ENCODE measurements at places on chromosomes 3 and 15.

GRCh38 chr3:156826896-156827882 lies 1.0 kb downstream of the LEKR1 start:
- no peak for DNase-seq

DNA sequence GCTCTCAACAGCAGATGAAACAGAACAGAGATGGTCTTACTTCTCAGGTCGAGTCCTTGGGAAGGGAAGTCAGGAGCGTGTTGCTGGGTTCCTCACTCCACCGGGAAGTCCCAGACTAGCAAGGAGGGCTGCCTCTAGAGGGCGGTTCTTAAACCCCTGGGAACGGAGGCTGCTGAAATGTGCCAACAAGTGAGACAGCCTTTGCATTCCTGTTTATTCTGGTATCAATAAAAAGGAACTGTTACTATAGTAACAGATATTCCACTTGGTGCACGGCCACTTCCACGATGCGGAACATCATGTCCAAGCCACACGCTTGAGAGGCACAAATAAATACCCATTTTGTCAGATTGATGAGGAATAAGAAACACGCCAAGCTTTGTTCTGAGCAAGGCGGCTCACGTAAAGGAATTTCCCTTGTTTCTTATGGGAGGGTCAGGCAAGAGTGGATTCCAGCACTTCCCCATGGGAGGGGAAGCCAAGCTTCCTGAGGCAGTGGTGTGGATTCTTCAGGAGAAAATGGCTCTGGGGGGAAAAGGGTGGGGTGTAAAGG lies at the start of gene FAM107A:
Gene FAM107A (minus strand): TSS at position 123 of the 553 bp plus-strand sequence. CDS start 7,531 bp downstream, outside the sequence.
- no peak for DNase-seq

DNA sequence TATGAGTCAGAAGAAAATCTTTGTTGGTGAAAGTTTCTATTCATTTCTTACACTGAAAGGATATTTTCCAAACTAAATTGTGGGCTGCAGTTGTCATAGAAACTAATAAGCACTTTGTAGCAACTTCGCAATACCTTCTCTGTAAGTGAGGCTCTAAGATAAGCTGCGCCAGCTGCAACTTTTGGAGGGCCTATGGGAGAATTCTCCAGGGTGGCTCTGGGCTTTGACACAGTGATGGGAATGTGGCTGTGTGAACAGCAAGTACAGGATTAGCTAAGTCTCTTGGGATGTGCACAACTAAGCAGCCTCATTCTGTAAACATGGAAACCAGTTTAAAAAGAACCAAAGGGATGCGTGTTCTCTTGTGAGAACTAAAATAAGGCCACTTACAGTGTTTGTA lies 124.6 kb upstream of the SGO1 start:
- no peak for DNase-seq

- no peak for DNase-seq
These were observed 408.0 kb downstream of the NAALADL2 start for GRCh38 chr3:175267121-175267531.

DNA sequence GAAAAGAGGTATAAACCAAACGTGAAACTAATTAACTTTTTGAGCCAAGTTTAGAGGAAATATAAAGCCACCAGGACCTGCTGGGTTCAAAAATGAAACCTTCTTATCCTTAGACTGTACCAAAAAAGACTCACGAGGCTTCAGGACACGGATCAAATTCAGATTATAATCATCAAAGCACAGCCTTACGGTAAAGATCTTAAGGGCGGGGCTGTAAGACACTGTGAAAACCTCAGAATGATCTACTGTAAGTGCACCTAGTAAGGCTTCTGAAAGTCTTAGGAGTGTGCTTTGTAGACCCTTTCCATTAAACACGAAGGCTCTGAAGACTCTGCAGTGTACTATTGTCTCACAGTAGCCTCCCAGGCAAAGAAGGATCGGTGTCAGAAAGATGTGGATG lies 26.8 kb downstream of the TARS3 start:
- DNase-seq = no peak

- DNase-seq = no peak
These were observed 857.8 kb downstream of the TUSC7 start for GRCh38 chr3:117567382-117567781.

- no peak for DNase-seq
These were observed 36.2 kb downstream of the FAM174B start for GRCh38 chr15:92619145-92620101.
